Choroid plexus epithelial cell (primary cell): ENCODE measurements at places on chromosomes 1 and 21.

- peak; percentile 13 for DNase-seq
Measured at GRCh38 chr21:41289431-41289830, 27.2 kb upstream of the FAM3B start.

DNA sequence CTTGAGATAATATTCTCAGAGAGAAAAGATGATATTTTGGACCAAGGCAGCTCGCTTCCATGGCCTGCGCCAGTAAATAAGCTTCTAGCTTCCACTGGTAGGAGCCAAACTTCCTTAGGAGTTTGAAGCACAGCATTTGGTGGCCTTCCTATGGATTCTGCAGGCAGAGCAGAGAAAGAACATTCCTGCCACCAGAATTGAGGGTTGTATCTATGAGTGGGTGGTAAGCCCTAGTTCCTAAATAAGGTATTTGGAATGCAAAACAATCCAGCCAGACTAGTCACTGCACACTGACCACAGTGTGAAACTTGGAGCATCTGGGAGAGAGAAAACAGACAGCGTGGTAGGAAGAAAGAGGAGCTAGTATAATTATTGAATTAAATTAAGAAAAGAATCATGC lies 54.1 kb upstream of the BCAR3 start:
- peak; percentile 86 for DNase-seq

- no peak for DNase-seq
Measured at GRCh38 chr1:1929102-1929638, 10.1 kb upstream of the TMEM52 start.

DNA sequence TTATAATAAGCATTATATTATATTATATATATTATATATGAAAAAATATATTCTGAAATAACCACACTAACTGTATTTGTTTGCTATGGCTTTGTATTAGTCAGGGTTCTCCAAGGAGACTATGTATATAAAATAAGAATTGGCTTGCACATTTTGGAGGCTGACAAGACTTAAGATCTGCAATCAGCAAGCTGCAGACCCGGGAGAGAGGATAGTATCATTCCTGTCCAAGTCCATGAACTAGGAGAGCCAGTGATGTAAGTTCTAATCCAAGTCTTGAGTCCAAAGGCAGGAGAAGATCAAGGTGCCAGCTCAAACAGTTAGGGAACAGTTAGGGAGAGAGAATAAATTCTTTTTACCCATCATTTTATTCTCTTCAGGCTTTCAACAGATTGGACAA lies 639.5 kb downstream of the PLPP3 start:
- no peak for DNase-seq

DNA sequence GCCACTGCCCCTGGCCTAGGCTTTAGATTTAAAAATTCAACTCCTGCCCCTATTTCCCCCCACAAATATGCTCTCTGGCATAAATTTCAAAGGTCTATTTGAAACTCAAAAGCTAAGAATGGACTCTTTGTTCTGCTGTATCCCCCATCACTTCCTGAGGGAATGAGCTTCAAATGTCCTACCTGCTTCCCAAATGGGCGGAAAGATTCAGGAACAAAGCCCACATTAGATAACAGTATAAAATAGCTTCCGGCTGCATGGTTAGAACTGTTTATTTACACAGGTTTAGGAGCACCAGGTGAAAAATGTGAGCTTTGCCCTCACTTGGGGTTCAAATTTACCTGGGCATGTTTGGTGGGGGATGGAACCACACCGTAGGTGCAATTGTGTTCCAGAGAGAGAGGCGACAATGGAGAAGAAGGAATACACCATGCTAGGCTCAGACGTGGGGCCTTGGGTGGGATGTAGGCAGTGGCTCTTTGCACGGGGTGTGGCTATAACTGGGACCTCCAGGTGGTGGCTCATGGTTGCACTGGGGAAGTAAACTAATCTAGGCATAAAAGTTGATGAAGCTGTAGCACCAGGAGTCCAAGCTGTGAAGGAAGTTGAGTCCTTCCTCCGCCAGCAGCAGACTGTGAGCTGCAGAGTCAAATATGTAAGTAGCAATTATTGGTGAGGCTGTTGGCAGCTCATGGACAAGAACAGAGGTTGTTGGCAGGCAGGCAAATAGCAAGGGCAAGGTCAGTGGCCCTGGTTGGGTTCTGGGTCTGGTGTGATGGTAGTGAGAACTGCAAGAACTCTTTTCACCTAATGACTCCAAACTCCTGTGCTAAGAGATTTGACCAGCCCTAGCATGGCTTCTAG lies 41.5 kb upstream of the SRSF10 start:
- DNase-seq, result peak; percentile 40

- DNase-seq, result no peak
Measured at GRCh38 chr1:39818482-39818881, 29.8 kb upstream of the BMP8B start.

- no peak for DNase-seq
Measured at GRCh38 chr21:39849014-39849655, 18.1 kb upstream of the PCP4 start.

GRCh38 chr1:211420845-211421454 lies 71.0 kb downstream of the RD3 start:
- DNase-seq, result peak; percentile 30

DNA sequence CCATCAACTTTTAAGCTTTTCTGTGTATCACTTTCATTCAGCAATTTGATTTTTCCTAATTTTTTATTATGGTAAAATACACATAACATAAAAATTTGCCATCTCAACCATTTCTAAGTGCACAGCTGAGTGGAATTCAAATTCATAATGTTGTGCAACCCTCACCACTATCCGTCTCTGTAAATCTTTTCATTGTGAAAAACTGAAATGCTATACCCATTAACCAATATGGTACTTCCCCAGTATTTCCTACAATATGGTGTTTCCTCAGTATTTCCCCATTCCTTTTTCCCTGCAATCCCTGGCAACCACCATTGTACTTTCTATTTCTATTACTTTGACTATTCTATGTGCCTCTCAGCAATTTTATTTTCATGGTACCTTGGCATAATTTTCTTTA lies 6.8 kb downstream of the STPG1 start:
- DNase-seq, result no peak

DNA sequence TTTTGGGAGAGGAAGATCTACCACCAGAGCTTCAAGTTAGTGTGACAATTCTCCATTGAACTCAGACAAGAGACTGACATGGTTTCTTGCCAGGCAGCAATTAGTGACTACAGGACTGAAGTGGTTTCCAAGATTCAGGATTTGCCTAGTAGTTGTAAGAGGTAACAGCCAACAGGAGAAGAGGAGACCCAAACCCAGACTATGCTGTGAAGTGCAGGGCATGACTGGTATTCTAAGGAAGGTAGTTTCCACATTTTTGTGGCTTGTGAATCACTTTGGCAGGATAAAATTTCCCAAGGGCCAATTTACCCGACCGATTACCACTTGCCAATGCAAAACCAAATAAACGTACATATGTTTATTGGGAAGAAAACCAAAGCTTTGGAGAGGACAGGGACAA lies 14.7 kb upstream of the RAP1A start:
- peak; percentile 45 for DNase-seq

- DNase-seq, result no peak
Measured at GRCh38 chr1:23385119-23385621, 15.5 kb upstream of the ZNF436 start.

DNA sequence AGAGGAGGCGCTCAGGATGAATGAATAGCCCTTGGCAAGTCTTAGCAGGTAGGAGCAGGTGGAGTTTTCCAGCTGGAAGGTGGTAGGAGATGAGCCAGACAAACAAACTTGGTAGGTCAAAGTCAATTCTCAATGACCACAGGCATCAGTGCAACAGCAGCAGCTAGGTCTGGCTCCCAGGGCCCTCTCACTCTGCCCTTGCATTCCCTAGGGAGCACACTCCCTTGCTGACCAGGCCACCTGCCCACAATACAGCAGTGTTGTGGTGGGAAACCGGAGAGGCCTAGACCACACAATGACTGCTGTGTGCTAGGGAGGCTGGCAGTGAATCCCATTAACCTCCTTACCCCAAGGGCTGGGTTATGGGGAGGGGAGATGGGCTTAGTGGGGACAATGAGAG lies 13.0 kb upstream of the PAQR6 start:
- no peak for DNase-seq

GRCh38 chr1:99965646-99966375 lies 4.0 kb upstream of the SLC35A3 start:
- no peak for DNase-seq

- DNase-seq, result peak; percentile 79
Measured at GRCh38 chr1:35567947-35568558, 5.1 kb upstream of the TFAP2E start.

DNA sequence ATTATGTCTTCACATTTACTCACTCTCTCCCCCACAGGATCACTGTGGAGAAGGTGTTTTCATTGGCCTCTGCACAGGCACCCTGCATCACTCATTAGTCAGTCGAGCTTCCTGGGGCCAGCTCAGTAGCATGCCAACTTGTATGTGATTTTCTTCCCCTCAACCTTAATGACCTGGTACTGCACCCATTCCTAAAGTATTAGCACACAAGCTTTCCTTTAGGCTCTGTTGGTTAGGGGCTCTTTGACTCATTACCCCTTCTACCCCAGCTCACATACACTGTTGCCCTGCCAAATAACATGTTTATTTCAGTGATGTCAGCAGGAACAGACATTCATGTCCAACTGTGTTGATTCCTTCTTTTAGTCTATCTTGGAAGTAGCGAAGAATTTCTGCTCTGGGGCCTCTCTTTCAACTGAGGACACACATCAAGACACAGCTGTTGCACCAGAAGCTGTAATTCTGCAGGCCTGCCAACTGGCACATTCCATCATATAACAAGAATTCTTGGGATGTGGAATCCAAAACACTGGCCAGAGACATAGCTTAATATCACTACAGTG lies 603.5 kb upstream of the ADAMTS5 start:
- DNase-seq, result peak; percentile 96
